ENCODE measurements at places on chromosomes 7 and 10.

DNA sequence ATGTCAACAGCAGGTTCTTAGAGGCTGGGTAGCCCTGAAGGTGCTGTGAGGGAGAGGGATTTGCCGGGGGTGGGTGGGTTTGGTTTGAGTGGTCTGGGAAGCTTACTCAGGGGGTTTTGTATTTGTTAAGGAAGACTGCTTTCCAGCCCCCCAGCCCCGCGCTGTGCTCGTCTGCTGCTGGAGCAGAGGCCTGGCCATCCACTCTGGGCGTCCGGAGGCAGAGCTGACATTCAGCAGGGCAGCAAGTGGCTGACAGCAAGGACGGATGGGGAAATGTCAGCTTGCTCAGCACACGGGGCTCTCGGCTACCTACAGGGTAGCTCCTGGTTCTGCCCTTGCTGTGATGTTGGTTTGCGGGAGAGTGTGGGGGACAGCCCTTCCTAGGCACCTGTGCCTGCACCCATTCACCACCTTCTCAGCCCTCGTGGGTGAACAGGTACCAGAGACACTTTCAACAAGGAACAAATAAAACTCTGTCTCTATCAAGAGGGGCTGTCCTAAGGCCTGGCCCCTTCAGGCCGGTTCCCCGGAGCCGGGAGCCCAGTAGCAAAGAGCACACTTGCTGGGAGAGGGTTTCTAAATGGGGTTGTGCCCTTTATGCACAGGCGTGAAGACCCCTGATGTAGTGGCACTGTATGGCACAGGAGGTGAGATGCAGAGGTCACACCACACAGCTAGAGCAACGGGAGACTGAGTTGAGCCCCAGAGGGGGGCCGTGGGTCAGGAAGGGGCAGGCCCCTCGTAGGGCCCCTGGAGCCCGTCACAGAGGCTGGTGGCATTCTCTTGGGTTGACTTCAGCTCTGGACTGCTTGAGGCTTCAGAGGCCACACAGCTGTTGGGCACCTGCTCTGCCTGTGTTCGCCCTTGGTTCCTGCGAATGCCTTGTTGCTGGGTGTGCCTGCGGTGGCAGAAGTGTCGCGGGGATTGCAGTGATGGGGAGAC, 72.2 kb upstream of the SHH start:
- no peak for DNase-seq

DNA sequence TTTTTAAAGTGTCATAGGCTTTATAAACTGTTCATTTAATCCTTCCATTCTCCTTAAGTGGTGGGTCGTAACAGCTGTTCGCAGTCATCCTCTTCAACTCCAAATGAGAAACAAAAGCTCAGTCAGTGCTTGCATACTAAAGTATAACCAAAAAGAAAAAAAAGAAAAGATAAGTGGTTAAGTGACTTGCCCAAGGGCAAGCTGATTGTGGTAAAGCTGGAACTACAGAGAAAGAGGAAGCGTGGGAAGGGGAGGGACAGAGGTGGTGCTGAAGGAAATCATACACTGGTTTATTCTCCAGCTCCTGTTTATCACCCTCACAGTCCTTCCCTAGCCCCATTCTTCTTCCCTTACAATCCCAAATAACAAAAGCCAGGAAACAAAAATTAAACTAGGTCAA, 29.6 kb downstream of the IDE start:
- peak; percentile 8 for DNase-seq

GRCh38 chr7:46291050-46291438, 370.0 kb upstream of the IGFBP3 start:
- no peak for DNase-seq

DNA sequence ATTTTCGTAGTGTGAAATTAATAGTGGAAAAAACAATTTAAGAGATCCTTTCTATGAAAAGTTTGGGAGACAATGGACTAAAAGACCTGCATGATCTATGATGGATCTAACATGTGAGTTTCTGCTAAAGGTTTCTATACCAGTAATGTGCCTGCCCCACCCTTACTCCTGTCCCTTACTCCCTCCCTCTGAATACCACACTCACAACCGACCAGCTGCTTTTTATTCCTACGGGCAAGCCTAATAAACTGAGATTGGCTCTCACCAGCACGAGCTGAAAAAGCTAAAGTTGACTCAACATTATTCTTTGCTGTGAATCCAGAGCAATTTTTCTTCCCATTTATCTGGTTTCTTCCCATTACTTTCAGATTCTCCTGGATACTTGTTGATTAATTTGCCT, 17.8 kb upstream of the REEP3 start:
- no peak for DNase-seq

DNA sequence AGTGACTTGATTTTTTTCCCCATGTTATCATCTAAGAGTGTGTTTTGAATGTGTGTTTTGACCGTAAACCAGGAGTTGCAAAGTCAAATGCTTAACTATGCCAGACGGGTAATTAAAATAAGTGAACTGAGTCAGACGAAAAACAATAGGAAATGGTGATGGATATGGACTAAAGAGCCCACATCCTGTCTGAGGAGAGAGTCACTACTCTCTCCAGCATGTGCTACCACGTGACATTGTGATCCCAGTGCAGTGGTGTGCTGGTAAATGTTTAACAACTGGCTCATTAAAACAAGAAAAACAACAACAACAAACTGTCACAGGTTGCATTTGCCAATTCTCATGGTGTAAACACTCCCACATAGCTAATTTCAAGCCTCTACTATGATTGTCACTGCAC, 164.3 kb downstream of the SUGCT start:
- DNase-seq, result no peak

DNA sequence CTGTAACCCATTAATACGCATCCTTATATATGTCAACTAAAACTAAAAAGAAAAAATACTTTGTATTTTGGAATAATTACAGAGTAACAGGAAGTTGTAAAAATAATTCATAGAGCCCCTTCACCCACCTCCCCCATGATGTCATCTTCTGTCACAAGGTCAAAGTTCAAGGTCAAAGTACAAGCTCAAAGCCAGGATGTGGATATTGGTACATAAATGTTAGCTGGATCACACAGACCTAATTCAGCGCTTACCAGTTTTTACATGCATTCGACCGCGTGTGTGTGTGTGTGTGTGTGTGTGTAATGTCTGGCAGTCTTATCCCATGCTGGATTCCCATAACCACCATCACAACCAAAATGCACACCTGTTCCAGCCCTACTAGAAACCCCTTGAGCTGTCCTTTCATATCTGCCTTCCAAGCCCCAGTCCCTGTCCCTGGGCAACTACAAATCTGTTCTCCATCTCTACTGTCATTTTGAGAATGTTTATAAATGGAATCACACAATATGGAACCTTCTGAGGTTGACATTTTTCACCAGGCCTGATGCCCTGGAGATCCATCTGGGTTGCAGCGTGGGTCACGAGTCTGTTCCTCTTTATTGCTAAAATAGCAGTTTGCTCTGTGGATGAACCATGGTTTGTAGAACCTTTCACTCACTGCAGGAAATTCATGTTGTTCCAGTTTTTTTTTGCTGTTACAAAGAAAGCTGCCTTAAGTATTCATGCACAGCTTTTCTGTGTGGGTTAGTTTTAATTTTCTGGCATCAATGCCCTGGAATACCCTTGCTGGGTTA, 153.6 kb upstream of the PITRM1 start:
- no peak for DNase-seq

DNA sequence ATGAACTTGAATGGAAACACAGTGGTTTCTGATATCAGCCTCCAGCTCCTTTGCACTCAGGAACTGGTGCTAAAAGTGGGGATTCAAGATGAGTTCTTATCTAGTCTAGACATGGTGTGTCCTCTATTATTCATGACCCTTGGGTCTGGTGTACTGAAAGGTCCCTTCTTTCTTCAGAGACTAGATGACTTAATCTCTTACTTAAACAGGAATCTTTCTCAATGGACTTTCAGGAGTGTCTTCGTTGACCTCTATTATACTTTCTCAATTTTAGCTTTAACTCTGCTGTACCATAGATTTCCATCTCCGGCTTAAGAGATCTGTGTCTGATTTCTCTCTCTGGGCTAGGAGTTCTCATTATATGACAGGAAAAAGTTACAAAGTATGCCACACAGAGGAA, 83.5 kb upstream of the INHBA start:
- no peak for DNase-seq

GRCh38 chr7:22083704-22084240, 138.1 kb upstream of the CDCA7L start:
- DNase-seq, result no peak

GRCh38 chr7:135685306-135686084, 23.2 kb downstream of the STMP1 start:
- no peak for DNase-seq

Measured in memory B cell (primary cell).